ENCODE measurements at places on chromosomes 6 and 20.

GRCh38 chr20:54525916-54526590, 50.7 kb downstream of the DOK5 start:
- DNase-seq, result no peak

- no peak for DNase-seq
These were observed 303.6 kb downstream of the TRDN start for GRCh38 chr6:123333000-123333756.

DNA sequence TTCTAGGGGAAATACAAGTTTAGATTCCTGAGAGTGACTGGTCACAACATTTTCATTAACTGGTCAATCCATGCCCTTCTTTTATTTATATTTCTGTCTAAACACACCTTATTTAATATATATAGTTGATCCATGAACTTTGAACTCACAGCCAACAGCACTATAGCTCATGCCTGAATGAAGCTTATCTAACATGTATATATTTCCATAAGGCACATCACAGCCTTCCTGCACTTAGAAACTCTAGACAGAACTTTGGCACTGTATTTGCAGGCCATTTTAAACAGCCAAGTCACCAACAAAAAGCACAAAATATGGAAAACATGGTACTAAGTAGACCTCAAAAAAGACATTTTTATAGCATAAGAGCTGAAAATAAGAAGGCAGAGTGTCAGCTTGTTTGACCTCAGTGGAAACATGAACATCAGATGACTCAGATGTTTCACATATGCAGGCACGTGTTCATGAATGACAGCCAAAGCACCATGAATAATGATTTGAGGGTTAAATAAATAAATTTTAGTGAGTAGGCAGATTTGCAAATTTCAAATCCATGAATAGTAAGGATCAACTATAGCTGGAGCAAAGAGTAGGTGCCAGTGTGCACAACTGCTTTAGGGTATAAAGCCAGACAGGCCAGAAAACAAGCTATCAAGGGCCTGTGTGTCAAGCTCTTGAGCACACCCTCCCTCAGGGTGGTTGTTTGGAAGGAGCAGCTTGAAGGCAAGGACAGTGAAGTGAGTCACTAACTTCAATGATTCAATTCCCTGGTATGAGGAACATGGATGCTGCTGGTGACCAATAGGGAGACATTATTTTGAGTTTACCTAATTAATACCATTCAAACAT, 88.9 kb upstream of the NT5E start:
- DNase-seq, result no peak

DNA sequence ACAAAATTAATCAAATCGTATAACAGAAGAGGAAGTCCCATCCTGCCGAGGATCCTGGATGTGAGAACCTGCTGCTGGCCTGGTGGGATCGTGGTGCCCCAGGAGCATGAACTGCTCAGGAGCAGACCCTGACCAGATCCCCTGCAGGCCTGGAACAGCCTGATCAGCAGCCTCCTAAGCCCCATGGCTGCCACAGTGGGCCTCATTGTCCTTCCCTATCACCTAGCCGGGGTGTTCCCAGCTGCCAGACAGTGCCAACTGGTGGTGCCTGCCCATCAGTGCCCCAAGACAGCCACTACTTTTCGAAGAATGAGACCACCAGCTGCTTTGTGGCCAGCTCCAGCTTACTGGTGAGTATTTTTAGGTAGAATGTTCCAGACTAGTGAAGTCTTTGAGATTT, 19.6 kb upstream of the MAS1L start:
- DNase-seq, result no peak

DNA sequence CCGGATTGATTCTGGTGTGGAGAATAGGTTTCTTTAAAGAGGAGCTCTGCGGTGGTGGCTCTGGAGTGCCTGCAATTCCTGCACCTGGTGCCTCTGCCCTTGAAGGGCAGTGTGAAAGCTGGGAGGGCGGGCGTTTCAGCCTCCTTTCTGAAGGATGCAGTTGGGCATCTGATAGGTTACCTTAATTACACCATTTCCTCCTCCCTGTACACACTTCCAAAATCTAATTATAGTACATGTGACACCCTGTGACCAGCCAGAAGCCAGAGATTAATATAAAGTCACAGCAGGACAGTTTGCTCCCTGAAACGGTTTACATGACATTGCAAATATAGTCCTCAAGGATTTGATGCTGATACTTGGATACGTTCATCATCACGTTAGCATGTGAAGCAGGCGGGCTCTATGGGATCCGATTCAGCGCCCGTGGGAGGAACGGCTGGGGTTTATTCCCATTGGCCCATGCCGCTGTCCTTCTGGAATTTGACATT, 548.2 kb downstream of the QKI start:
- no peak for DNase-seq

- no peak for DNase-seq
These were observed 669.0 kb upstream of the EYS start for GRCh38 chr6:66376001-66376400.

DNA sequence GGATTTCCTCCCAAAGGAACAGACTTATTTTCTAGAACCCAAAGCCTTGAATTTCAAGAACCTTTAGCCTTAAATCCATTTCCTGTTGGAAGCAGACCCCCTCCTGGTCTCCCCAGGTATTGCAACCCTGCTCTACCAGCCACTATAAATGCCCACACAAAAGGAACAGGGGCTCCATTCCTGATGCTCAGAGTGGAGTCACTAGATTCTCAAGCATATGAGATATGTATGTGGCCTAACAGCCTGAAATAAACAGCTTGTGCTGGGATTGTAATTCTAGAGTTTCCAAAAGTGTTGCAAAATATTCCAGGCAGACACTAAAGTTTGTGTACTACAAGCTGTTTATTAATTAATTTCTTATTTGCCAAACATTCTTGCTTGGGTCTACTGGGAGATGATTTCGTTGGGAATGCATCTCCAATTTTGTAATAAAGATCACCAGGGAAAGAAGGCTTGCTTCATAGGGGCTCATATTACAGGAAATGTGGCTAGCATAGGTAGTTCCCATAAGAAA, 44.8 kb downstream of the RIPOR3 start:
- no peak for DNase-seq

- no peak for DNase-seq
These were observed 3.5 kb upstream of the DEFB110 start for GRCh38 chr6:50025258-50025657.

DNA sequence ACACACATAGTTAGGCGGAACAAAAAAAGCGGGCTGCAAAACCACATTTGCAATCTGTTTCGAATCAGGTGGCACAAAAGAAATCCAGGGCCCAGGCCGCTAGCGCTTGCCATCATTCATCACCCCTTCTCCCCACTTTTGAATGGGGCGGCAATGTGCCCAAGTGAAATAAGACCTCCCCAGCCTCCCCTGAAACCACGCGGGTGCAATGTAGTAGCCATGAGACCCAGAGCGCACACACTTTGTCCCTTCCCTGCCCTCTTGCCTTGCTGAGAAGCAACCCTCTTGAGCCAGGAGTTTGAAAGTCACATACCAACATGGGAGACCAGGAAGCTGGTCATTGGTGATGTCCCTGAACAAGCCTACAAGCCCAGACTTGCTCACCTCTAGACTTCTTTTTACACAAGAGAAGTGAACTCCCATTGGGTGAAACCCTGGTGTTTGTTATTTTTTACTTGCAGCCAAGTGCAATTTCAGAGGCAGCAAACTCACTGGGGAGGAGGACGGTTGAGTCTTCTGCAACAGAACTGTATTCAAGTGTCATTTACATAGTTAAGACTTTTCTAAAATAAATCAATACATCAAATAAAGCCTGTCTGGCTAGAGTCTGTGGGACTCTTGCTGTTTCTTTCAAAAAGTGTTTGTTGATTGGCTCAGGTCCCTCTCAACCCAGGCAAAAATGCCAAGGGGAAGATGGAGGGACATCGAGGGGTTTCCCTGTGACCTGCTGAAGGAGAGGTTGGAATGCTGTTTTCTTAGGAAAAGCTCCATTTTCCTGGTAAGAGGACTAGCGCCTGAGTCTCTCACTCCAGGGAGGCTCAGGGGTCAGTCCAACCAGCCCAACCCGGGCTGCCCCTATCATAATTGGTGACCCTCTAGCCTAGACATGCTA, 138.1 kb upstream of the PTPN1 start:
- no peak for DNase-seq

GRCh38 chr6:116405652-116406356, 35.1 kb downstream of the DSE start:
- no peak for DNase-seq

DNA sequence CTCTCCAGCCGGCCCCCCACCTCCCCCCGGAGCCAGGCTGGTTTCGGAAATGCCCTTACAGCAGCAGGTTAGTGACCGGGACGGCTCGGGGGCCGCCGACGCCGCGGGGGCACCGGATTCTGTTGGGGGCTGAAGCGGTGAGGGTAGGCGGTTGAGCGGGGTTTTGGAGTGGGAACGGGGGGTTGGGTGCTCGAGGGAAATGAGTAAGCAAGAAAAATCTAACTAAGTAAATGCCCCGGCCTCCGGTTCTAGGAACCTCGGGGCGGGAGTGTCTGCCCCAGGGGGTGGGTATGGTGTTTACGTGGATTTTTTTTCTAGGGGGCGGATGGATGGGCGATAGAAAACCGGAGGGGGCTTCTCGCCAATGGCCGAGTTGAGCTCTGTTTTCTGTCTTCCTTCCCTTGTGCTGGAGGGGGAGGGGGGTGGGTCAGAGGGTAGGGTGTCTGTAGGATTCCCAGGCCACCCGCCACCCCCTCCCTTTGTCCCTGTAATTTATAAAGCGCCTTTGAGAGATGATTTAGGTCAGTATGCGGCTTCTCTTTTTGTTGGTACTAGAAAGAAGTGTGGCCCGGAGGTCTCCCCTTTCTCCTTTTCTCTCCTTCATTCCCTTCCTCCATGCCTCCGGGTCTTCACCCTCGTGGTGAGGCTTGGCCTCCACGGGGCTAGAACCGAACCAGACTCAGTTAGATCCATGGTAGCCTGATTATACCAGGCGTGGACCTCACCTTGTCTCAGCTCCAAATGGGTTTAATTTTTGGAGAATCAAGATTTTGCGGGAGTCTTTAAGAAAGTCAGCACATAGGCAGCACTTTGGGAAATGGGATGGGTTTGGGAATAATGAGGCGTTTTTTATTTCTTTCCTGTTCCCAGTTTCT, 2.3 kb downstream of the E2F3 start:
- peak; percentile 81 for DNase-seq

GRCh38 chr6:4714961-4715501, 61.2 kb upstream of the CDYL start:
- DNase-seq, result no peak

DNA sequence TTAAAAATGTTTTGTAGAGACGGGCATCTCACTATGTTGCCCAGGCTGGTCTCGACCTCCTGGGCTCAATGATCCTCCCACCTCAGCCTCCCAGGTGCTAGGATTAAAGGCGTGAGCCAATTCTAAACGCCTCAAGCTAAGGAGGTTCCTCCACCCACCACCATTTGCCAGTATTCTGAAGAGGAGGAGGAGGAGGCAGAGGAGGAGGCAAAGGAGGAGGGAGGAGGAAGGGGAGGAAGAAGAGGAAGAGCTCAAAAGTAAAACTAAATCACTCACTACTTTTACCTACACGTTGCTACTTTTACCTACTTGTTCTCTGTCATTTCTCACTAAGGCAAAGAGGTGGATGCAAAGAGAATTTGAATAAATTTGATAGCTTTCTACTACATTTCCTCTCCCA, 63.6 kb upstream of the ARID1B start:
- no peak for DNase-seq

- DNase-seq, result no peak
These were observed 69.9 kb upstream of the FLRT3 start for GRCh38 chr20:14407336-14407735.

- DNase-seq, result no peak
These were observed 10.5 kb upstream of the STX11 start for GRCh38 chr6:144139817-144140216.

Measured in bone marrow (tissue), 2 donors.